ENCODE measurements at places on chromosomes 1 and 21.

GRCh38 chr1:3842912-3843311, 14.1 kb downstream of the CEP104 start:
- DNase-seq, result no peak

GRCh38 chr21:39915881-39916280, 48.6 kb downstream of the PCP4 start:
- DNase-seq, result no peak

DNA sequence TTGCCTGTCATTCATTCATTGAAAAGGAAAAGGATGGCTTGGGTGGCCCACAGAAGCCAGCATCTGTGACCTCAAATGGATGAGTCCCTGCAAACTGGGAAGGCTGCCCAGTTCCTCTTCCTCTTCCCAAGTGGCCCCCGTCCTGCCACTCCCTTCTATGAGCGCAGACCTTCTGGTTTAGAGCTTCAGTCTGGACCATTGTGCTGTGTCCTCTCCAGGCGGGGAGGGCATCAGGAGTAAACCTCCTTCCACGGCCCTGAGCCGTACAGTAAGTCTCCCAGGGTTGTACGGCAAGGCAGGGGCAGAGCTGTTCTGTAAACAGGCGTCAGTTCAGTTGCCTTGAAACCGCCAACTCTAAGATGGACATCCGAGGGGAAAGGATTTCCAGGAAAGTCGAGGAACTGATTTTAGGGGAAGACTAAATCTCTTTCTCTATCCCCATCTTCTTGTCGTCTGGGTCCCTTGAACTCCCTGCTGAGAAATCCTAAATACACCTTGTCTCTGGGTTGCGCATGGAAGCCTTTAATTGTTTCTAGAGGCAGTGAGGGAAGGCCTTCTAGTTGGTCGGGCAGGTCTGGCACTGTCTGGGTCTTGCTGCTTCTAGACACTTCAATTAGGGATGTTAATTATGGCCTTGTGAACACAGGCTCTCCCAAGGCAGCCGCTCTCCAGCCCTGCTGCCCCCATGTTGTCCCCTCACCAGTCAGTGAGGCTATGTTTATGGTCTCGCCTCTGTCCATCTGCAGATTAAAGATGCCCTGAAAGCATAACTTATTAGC, 22.1 kb downstream of the SOX13 start:
- no peak for DNase-seq

DNA sequence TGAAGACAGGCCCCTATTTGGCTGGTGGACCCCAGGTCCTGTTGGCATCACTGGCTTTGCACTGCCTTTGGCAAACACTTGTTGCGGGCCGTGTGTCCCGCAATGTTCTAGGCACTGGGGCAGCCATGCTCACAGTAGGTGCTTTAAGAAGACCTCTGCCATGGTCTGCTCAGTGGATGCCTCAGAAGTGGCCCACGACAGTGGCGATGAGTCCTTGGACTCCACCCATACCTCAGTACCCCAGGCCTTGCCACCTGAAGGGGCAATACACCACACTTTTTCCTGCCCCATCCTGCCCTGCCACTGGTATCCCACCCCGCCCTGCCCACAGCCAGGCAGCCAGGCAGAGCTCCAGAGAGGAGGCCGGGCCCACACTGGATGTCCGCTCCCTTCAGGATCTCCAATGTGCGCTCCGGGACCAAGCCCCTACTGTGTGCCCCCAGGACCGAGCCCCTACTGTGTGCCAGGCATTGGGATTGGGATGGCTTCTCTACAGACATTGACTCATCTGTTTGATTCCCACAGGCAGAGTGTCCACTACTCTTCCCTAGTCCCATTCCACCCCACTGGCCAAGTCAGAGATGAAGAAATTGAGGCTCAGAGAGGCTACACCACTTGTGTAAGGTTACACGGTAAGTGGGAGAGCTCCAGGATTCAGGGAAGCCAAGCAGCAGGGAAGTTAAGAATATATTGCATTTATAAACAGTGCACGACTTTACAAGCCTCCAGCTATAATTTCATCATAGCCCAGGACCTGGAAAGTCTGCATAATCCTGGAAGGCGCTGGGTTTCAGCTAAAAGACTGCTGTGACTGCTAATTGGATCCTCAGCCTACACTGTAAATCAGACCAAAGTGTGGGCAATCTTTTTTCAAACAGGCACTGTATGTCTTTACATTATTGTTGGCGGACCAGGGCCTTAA, 101.6 kb downstream of the DMRTB1 start:
- no peak for DNase-seq

GRCh38 chr1:145960468-145961108, 2.8 kb upstream of the LIX1L start:
- peak; percentile 48 for DNase-seq

- peak; percentile 6 for DNase-seq
Measured at GRCh38 chr1:5164158-5164557, 509.7 kb downstream of the AJAP1 start.

DNA sequence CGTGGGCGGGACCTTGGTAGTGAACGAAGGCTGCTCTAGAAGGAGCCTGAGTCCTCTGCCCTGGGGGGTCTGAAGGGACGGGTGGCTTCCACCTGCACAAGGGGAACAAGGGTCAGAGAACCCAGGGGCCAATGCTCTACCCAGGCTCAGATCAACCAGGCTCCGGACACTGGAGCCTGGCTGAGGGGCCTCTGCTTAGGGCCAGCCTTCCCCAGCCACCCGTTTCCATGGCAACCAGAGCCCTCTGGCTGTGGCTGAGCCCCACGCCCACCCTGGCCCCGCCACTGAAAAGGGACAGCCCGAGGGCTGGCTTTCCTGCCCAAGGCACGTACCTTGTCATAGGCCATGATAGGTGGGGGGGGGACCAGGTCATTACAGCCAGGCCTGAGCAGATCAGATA, 724.6 kb downstream of the PTPRU start:
- DNase-seq, result no peak

GRCh38 chr1:245991266-245991665, 515.8 kb downstream of the SMYD3 start:
- no peak for DNase-seq

DNA sequence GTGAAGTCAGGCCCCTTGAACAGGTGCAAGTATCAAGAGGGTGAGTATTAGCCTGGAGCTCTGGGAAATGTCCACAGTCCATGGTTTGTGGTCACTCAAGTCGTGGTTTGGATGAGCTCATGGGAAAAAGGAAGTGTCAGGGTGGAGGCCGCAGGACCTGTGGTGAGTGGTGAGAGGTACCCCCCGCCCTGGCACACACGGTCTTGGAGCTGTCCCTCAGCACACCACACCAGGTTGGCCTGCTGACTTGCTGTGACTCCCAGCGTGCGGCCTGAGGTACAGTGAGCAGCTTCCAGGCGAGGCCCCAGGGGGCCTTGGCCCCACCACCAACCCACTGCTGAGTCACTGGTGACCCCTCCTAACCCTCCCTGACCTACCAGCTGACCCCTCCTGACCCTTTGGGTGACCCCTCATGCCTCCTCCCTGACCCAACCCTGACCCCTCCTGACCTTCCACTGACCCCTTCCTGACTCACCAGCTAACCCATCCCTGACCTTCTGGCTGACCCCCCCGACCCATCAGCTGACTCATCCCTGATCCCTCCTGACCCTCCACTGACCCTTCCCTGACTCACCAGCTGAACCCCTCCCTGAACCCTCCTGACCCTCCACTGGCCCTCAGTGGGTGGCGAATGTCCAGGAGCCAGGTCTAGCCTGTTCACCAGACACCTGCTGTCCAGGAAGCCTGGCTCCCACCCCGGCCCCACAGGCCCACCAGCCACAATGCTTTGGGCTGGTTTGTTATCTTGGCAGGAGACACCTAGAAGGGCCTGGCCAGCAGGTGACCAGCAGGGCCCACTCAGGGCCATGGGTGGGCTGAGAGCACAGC, 34.8 kb upstream of the RNF187 start:
- DNase-seq, result no peak

DNA sequence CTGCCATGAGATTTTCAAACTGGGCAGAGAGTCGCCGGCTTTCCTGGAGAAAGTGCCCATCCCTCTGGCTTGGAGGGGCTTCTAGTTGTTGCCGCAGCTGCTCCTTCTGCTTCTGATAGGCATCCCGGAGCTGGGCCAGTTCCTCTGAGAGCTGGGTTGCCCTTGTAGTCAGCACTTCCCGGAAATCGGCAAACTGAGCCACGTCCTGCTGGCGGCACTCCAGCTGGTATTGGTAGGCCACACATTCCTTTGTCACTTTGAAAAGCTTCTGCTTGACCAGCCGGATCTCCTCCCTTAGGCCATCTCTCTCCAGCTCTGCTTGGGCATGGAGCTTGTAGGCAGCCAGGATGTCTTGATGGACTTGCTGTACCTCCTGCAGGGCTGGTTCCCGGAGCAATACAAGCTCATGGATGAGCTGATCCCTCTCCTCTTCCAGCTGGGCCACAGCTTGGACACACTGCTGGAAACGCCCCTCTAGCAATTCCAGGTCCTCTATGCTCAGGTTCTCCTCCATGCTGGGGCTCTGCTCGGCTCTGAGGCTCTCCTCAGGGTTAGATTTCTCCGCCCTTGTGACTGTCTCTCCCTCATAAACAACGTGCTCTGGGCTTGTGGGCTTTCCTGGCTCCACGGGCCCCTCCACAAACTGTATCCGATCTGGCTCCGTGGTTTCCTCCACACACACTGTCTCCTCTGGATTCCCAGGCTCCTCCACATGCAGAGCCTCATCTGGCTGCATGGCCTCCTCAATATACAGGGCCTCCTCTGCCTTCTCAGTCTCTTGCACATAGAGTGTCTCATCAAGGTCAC, 7.3 kb downstream of the SYNC start:
- DNase-seq, result no peak

- DNase-seq, result no peak
Measured at GRCh38 chr1:198638894-198639635, at the start of gene PTPRC. PTPRC (plus strand) TSS chr1:198639040; CDS start chr1:198639269, 229 bp downstream.

DNA sequence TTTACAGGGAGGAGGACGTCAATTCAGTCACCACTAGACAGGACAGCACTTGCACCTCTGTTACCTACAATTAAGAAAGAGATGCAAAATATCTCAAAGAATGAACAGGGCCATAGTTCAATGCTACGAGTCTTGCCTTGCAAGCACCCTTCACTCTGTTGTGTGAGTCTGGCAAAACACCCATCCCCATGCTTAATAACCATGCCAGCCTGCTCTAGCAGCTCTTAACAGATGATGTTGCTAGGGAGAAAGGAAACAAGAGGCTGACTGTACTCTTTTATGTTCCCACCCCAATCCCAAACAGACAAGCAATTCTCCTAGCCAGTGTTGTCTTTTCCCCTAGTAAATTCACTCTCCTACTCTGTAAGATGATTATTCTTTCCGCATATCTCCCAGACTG, 5.3 kb downstream of the CBR1 start:
- no peak for DNase-seq

DNA sequence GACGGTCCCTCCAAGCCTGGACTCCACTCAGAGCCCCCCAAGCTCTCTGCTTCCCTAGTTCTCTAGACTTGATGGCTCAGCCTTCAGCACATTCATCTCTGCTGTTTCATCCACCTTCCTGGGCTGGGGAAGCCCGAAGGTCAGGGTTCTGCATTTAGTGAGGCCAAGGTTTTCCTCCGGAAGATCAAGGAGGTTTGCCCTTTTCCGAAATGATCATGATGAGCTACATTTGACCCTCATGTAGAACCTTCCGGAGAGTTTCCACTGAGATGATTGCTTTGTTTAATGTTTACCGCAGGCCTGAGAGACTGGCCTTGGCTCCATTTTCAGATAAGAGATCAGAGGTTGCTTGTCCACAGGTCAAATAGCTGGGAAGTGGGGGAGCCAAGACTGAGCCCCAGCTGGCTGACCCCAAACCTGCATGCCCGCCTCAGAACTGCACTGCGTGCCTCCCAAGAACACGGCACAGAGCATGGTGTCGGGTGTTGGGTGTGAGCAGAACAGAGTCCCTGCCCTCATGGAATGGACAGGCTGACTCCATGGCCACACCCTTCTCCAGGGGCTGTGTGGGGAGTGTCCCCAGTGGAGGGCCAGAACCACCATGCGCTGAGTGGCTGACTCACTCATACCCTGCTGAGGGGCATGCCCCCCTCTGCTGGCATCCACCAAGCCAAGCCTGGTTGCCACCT, 200.8 kb upstream of the TMEM51 start:
- DNase-seq, result no peak

DNA sequence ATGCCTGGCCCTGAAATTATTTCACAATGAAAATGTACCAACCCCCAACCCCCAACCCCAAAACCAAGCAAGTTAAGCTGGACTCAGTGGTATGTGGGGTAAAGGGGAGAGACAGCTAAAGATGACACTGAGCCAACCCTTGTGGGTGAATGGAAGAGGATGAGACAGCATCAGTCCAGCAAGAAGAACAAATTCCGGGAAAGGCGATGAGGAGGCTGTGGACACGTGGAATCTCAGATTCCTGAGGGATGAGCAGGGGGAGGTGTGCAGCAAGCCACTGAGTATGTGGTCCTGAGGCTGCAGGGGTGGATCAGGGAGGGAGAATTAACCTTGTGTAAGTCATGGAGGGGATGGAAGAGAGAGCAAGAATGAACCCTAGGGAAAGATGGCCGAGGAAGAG, 14.4 kb upstream of the ZNF362 start:
- no peak for DNase-seq

- no peak for DNase-seq
Measured at GRCh38 chr1:86701731-86702130, 2.6 kb upstream of the SH3GLB1 start.

- no peak for DNase-seq
Measured at GRCh38 chr1:86491171-86491950, 22.6 kb downstream of the CLCA1 start.

GRCh38 chr1:166907763-166908162, 31.7 kb upstream of the TADA1 start:
- no peak for DNase-seq

GRCh38 chr21:34635307-34635706, 20.4 kb upstream of the RCAN1 start:
- no peak for DNase-seq

GRCh38 chr1:86470859-86471258, 2.1 kb downstream of the CLCA1 start:
- no peak for DNase-seq

DNA sequence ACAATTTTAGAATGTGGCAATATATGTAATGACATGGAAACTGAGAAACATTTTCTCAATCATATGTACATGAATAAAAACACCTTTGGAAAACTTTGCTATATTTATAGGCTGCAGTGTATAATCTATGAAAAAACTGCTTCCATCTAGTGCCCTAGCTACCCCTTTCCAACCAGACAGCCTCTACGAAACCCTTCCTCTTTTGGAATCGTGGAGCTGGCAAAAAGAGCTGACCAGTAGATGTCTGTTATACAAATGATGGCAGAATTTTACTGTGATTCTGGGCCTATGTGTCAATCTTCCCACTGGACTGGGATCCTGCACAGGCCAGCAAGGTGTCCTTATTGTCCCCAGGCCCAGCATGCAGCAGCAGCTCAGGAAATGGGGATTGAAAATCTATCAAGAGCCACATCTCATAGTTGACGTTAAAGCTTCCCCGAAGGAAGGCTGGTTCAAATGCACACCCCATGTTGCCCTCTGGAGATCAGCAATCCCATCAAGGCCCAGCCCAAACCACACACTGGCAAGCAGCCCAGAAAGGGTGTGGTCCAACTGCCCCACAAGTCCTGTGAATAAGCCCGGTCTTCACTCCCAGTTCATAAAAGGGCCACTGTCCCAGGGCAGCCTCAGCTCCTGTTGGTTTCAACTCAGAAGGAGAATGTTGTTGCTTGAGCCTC, 8.8 kb upstream of the FAM20B start:
- no peak for DNase-seq

GRCh38 chr21:37223804-37224345, 43.3 kb downstream of the VPS26C start:
- DNase-seq, result no peak

- DNase-seq, result no peak
Measured at GRCh38 chr1:228802386-228803220, 67.3 kb downstream of the RHOU start.

- DNase-seq, result no peak
Measured at GRCh38 chr21:39258207-39258606, 55.2 kb downstream of the BRWD1 start.

- DNase-seq, result no peak
Measured at GRCh38 chr21:28734522-28735175, 258.0 kb downstream of the LTN1 start.

Data from stimulated activated CD4-positive, alpha-beta T cell treated with anti-CD3 and anti-CD28 coated beads, TNF-alpha, amount 100 ng/mL, for 24 hours (primary cell).